A549 (cell line): ENCODE measurements at places on chromosomes 11 and 22.

DNA sequence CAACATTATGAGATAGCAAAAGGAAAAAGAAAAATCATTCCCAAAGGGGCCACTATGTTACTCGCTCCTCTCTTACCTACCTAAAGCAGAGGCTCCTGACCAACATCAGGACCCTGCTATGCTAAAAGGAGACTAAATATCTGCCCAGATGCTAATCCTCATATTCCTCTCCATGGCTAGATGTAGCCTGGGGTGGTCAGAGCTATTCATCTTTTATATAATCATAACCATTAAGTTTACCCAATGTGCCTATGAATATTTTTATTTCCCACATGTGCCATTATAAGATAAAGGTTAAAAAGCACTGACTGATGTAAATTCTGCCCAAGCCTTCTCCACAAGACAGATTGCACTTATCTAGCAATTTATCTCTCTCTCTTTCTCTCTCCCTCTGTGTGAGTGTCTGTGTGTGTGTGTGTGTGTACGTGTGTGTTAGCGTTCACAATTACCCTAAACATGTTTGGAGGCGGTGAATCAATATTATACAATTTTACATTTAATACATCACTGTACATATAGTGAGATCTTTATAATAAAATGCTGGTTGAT lies 41.2 kb upstream of the ANO5 start:
- no peak for DNase-seq

- no peak for DNase-seq
These were observed 72.6 kb downstream of the PPFIBP2 start for GRCh38 chr11:7586376-7586775.

DNA sequence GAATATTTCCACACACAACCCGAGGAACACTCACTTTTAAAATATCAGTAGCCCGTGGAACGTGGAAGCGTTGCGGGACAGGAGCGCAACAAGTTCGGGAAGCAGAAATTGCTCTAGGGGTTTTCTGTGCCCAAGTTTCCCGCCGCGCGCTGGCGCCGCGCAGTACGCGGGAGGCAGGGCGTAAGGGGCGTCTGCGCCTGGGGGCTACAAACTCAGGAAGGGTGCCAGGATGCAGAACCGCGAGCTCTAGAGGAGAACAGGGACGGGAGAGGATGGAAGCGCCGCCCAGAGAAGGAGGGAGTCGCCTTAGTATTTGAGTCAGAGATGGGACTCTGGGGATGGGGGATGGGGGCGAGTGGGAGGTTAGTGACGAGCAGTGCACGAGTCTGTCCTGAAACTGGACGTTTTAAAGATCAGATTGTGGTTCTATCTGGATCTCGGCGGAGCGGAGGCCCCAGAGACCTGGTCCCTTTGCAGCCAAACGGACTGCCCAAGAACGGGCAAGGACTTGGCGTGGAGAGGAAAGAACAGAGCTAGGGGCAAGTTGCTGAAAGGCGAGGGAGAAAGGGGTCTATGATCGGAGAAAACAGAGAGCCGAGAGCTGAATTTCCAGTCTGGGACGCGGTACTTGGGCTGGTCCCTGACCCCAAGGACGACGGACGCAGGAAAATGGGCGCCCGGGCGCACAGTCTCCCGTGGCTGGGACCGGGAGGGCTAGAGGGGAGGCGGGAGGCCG lies 4.7 kb downstream of the BSX start:
- DNase-seq: no peak

GRCh38 chr11:102252339-102252891 lies 64.9 kb upstream of the BIRC3 start:
- DNase-seq: no peak

- no peak for DNase-seq
These were observed 204.4 kb downstream of the NAV2 start for GRCh38 chr11:19917069-19917468.

DNA sequence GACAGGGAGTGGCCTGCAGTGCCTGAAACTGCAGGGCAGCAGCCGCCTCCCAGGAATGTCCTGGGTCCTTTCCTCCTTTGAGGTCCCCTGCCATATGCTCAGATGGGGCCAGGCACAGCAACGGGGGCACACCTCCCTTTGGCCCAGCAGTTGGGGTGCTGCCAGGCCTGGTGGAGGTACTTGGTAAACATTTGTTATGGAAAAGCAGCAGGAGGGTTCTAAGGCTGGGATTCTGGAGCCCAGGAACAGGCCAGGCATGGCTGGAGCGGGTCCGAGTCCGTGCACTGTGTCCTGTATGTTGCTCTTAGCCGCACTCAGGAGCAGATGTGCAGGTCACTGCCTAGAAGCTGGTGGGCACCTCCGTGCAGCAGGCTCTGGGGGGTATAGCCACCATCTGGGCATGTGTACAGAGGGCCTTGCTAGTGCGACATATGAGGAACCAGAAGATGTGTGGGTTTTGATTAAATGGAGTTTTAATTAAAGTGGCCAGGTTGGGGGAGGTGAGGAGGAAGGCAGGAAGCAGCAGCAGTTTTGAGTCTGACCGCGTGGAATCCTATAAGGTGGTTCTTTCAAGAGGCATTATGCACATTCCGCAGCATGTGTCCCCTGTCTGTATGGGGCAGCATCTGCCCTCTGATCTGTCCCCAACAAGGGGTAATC lies 1.5 kb downstream of the ADORA2A start:
- no peak for DNase-seq

DNA sequence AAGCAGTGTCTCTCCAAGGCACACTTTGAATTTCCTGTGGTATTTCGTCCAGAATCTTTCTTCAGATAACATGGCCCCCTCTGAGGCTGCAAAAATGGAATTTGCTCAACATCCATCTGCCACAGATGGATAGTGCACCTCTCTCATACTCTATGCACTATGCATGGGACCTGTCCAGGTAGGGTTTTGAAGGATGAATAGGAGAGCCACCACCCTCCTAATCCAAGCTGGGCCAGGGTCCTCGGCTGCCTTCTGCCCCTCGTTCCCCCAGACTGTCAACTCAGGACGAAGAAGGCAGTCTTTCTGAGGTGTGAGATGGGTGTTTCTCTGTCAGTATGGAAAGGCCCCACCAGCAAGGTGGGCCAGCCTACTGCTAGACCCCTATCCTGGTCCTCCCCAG lies 56.4 kb downstream of the MN1 start:
- no peak for DNase-seq

DNA sequence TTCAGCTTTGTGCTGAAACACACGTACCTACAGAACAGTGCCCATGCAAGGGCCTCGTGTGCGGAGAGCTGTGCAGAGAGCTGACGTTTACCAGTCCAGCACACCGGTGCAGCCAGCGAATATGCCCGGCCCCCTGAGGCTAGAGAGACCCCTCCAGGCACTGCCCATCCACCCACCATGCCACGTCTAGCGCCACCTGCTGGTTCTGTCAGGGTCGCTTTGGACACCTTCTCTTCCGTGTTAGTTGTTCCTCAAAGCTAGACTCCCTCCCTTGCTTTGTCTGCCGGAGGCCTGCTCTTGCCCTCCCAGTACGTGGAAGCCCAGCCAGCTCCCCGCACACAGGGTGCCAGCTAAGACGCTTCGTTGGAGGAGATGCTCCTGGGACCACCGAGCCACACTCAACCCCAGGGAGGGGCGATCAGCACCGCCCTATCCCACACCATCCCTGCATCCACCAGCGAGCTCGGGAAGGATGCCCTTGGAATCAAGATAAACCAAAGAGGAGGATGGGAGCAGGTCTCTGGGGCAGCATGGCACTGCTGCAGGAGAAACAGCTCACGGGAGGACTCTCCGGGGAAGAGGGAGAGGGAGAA lies 43.4 kb downstream of the CPT1A start:
- no peak for DNase-seq

DNA sequence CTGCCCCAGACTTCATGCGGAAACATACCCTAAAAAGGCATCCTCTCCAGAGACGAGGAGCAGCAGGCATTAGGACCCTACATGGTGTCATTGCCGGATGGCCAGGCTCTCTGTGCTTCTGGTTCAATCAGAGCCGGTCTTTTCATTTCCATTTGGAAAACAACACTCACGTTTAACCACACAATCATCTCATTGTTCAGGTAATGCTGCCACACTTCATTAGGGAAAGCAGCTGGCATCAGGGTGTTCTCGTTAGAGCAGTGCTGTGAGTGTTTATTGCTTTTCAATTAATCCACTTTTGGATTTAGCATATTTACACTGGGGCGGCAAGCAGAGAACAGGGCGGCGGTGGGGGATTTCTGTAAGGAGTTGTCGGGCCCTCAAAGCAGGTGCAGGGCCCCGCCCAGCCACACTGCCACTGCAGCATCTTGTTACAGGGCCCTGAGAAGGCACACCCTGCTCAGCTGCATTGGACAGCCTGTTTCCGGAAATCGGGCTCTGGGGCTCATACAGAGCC lies 338.6 kb downstream of the SHANK2 start:
- DNase-seq: no peak

DNA sequence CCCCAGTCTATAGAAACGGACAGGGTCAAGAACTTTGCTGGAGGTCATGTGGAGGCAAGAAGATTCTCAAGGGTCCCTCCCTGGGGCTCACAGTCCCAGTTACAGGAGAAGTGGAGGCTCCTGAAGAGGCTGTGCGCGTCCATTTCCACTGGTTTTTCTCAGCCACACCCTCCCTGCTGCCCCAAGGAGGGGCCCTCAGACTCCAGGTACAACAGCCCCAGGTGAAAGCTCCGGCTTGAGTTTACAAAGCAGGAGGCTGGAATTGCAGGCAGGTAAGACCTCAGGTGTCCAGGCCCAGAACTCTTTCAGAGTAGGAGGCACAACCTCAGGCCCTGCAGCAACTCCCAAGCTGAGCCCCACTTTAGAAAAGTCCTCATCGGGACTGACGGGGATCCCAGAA lies 3.1 kb downstream of the SHANK2 start:
- DNase-seq: no peak

DNA sequence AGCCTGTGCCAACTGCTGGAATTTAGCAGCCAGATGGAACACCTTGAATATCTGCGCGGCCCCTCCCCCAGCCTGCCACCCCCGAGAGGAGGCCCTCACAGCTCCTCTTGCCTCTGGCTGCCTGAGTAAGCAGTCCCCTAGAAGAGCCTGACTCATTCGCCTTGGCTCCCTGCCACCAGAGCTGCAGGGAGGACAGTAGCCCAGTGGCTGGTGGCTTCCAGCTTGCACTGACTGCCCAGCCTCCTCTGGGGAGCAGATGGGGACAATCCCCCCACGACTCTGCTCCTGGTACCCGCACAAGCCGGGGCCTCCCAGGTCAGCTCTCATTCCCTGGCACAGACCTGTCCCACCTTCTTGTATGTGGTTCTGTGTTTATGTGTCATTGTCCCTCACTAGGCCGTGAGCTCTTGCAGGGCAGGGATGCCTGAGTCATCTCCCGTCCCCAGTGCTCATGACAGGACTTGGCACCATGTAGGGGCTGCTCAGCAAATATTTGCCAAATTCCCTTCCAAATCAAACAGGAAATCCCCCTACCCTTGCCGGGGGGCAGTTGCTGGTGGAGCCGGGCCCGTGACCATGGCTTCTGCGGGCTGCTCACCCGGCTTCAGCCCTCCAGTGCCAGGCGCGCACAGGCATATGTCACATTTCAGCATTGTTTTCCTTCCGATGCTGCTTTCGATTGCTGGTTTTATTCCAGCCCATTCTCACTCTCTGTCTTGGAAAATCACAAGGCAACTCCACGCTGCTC lies 43.6 kb downstream of the CACNG2 start:
- DNase-seq: peak; percentile 92

- no peak for DNase-seq
These were observed 67.7 kb upstream of the PPARA start for GRCh38 chr22:46082633-46083032.

- no peak for DNase-seq
These were observed 33.0 kb downstream of the TPST2 start for GRCh38 chr22:26556904-26557303.

DNA sequence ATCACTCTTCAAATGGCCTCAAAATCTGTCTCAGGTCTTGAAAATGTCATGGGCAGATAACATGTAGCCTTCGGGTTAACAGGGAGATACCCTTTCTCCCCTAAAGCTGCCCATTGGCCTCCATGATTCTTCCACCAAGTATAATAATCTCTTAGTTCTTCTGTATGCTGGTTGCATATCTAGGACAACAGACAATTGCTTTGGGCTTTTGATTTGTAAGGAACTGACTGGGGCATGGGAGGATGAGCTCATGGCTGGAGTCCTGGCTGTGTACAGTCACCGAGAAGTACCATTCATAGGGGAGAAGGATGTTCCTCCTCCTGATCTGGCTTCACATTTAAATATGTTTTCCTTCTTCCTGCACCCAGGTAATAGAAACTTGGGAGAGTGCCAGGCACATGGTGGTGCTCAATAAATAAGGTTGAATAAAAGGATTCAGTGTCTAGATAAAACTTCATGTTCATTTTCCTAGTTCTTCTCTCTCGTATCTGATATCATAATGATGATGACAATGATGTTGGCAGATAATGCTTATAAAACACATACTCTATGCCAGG lies 2.8 kb upstream of the AMPD3 start:
- DNase-seq: no peak

GRCh38 chr11:35042913-35043312 lies 96.1 kb upstream of the CD44 start:
- DNase-seq: no peak

DNA sequence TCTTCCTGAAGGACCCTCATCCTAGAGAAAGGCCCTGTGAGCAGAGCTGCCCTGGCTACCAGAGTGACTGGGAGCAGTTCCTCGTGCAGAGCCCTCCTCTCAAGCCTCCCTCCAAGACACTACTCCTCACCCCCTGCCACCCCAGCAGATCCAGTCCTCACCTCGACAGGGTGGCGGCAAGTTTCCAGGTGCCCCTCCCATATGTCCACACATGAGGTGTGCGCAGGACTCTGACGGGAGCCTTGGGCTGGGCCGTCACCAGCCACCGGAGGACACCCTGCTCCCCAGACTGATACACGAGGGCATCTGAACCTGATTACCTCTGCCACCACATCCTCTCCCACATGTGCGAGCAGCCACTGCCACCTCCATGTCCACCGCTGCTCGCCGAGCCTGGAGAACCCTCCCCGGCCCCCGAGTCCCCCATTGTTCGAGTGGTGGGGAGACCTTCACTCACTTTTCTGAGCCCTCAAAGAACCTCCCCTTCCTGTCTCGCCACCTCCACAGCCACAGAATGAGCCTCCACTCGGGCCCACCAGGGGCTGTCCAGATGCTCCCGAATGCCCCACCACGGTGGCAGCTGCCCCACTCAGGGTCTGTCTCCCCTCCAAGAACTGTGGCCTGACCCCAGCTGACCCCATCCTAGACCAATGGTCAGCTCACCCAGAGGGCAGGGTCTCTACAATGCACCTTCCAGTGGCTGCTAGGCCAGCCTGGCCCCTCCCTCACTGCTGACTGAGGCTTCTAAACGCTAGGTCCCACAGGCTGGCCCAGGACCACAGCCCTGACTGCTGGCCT lies 62.5 kb downstream of the DGCR2 start:
- DNase-seq: no peak

- DNase-seq: no peak
These were observed 929.8 kb upstream of the CNTN5 start for GRCh38 chr11:98090861-98091505.

- DNase-seq: no peak
These were observed 35.8 kb downstream of the GRIK4 start for GRCh38 chr11:120547316-120547715.

GRCh38 chr11:17219016-17219415 lies 11.2 kb upstream of the PIK3C2A start:
- no peak for DNase-seq

- DNase-seq: no peak
These were observed 15.8 kb downstream of the CCDC134 start for GRCh38 chr22:41816241-41816640.
